ENCODE measurements at places on chromosomes 11 and 22. TPM values are rescaled to one million over a fixed set of nuclear protein-coding genes. Genes with fewer than 3 reads are reported as not detected.

DNA sequence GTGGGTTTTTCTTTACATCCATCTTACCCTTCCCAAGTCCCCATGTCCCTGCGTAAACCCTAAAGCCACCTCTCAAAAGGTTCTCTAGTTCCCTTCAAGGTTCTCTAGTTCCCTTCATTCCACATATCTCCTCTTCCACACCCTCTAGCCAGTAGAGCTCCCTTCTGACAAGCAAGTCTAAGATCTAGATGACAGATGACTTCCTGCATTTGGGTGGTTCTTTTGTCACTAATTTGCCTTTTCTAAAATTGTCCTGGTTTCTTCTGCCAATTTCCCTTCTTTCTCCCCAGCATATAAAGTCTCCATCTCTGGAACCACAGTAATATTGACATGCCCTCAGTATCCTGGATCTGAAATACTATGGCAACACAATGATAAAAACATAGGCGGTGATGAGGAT lies 7.8 kb downstream of the CD3E start:
- H3K27ac ChIP-seq, result no peak overlapping the region
- H3K36me3 ChIP-seq, result no peaks in the 10 kb centered on the region
- H3K4me1 ChIP-seq, result no peaks in the 10 kb centered on the region
- no peak overlapping the region for H3K4me3 ChIP-seq

DNA sequence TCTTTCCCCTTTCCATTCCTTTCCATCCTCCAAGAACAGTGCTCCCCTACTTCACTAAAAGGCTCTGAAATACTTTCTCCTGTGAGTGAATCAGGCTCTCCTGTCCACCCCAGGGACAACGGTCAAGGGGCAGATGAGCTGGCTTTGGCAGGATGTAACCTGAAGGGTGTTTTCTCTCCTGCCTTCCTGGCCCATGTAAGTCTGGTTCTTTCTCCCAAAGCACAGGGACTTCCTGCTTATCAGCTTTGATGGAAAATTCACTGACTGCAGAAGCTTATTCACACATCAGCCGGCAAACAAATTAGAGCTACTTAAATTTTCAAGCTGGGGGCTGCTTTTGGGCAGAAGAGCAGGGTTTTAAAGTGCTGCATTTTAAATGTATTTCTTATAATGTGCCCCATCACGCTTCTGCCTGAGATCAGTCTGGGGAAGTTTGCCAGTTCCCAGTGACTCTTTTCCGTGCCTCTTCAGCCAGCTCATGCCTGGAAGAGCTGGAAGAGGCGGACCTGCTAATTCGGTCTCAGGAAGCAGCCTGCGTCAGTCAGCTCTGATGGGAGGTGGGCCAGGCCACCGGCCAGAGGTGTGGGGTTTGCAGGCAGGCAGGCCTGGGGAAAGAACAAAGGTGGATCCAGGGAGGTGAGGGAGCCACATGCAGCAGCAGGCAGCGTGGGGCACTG lies 140.4 kb upstream of the TBCEL start:
- no peak overlapping the region for H3K27ac ChIP-seq
- no peaks in the 10 kb centered on the region for H3K4me1 ChIP-seq
- no peak overlapping the region for H3K4me3 ChIP-seq
- peaks cover 20% of the 10 kb centered on the region for H3K27me3 ChIP-seq
- H3K36me3 ChIP-seq, result no peaks in the 10 kb centered on the region

GRCh38 chr22:40310081-40310767 lies 36.1 kb upstream of the ADSL start:
- DNase-seq, result peak; percentile 93
- H3K27me3 ChIP-seq, result no peaks in the 10 kb centered on the region
- peak overlapping the region; percentile 4 for H3K4me3 ChIP-seq
- peaks cover 31% of the 10 kb centered on the region for H3K36me3 ChIP-seq
- peaks cover 10% of the 10 kb centered on the region for H3K4me1 ChIP-seq

The BIRC3 gene
- 5.0 TPM for total RNA-seq

- peaks cover 1% of the 10 kb centered on the region for H3K27me3 ChIP-seq
- DNase-seq, result no peak
- H3K27ac ChIP-seq, result no peak overlapping the region
- peaks cover 3% of the 10 kb centered on the region for H3K4me1 ChIP-seq
- no peak overlapping the region for H3K4me3 ChIP-seq
- no peaks in the 10 kb centered on the region for H3K36me3 ChIP-seq
Observed at GRCh38 chr11:94533696-94534630, 9.8 kb upstream of the FUT4 start.

- H3K4me1 ChIP-seq, result peaks cover 2% of the 10 kb centered on the region
- no peak for DNase-seq
- peaks cover 30% of the 10 kb centered on the region for H3K36me3 ChIP-seq
- no peak overlapping the region for H3K27ac ChIP-seq
- no peak overlapping the region for H3K4me3 ChIP-seq
- H3K27me3 ChIP-seq, result no peaks in the 10 kb centered on the region
Observed at GRCh38 chr11:46410021-46410420, 18.4 kb upstream of the CHRM4 start.

DNA sequence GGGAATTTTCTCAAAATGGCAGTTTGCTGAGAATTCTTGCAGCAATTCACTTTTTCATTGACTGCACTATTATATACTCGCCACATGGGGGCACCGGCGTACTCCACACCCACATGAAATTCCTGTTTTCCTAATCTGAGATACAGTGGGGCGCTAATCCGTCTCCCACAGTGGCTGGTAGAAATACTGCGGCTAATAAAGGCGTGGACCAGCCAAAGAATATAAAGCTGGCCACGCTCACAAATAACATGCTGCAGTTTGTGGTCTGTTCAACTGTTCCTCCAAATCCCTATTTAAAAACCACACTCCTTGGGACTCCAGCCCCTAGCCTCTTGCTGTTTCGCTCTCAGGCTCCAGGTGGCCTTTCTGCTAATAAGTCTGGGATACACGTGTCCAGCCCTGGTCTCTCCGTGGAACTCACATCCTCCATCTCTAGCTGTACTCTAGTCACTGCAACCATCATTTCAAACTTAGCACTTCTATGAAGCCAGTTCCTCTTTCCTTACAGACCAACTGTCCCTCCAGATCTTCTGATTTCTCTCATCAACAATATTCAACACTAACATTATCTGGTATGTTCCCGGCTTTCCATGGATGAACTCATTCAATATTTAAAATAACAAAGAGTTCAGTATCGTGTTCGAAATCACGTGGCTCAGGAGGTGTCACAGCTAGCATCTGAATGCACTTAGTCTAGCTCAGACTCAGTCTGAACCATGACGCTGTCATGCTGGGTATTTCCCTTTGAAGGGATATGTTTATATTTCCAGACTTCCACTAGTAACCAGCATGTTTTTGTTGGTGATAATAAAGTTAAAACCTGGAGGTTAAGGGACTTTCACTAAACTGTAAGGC lies 22.0 kb downstream of the TBRG1 start:
- no peaks in the 10 kb centered on the region for H3K27me3 ChIP-seq
- peaks cover 6% of the 10 kb centered on the region for H3K4me1 ChIP-seq
- no peaks in the 10 kb centered on the region for H3K36me3 ChIP-seq

DNA sequence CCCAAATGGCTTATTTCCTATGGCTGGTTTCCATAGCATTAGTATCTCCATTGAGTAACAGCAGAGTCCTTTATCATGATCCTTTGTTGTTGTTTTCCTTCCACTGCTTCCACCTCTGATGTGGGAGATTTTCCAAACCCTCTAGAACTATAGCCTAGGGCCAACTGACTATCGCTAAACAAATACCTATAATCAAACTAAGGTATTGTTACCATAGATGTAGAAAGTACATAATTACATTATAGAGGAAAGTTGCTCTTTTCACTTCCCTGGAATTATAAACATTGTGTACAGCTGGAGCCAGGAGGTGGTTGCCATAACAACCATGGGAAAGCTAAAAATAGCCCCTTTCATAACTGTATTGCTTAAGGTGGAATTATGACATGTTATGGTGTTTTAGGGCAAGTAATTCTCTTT lies 47.0 kb upstream of the ALKBH3 start:
- peaks cover 6% of the 10 kb centered on the region for H3K4me1 ChIP-seq
- H3K27ac ChIP-seq, result no peak overlapping the region
- no peaks in the 10 kb centered on the region for H3K27me3 ChIP-seq
- no peak overlapping the region for H3K4me3 ChIP-seq
- peak; percentile 90 for DNase-seq

GRCh38 chr22:32644252-32645100 lies 157.0 kb upstream of the TIMP3 start:
- peak overlapping the region; percentile 9 for H3K27ac ChIP-seq
- peak; percentile 59 for DNase-seq
- no peak overlapping the region for H3K4me3 ChIP-seq
- H3K27me3 ChIP-seq, result no peaks in the 10 kb centered on the region
- peaks cover 11% of the 10 kb centered on the region for H3K4me1 ChIP-seq

- peak within 1 kb of the TSS; percentile 18 for H3K27ac ChIP-seq
- H3K27me3 ChIP-seq, result no peaks in the 10 kb centered on the region
- H3K4me3 ChIP-seq, result peak within 1 kb of the TSS; percentile 64
- 0 out of 2 replicates have a peak, but pooled peaks cover 2% of the 10 kb centered on the region for H3K4me1 ChIP-seq
- peak; percentile 44 for DNase-seq
Observed at GRCh38 chr11:86672007-86672621, at the start of gene ME3. Gene ME3 (minus strand): TSS chr11:86672616.

GRCh38 chr22:22838148-22838786 lies 49.3 kb upstream of the IGLL5 start:
- 0 out of 2 replicates have a peak, but pooled peaks cover 2% of the 10 kb centered on the region for H3K27me3 ChIP-seq
- H3K4me3 ChIP-seq, result no peak overlapping the region
- no peak for DNase-seq
- no peak overlapping the region for H3K27ac ChIP-seq

The CCDC81 gene
- total RNA-seq, result 5.6 TPM

The CHRNA10 gene
- total RNA-seq, result under 0.01 TPM

The MS4A2 gene
- total RNA-seq, result not detected

DNA sequence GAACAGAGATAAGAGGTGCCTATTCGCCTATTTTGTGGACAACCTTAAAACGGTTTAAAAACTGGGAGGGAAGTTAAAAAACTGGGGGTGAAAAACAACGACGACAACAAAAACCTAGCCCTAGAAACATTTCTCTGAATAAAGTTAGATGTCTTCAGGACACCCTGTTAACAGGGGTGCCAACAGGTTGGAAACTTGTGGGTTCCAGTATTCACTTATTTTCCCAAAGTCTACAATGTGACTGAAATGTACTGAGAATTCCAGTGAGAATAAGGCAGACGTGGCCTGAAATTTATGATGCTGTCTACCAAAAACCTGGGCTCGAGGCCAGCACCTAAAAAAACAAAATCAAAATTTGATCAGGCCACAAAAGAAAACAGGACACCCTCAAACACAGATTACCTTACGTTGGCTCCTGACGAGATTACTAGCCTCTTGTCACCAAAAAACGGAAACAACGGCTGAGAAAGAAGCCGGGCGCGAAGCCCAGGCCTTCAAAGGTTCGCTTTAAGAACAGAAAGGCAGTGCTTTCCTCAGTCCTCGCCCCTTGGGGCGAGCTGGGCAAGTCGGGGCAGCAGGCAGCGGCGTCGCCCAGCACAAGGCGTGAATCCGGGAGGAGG lies 906 bp downstream of the CCDC90B start:
- peak overlapping the region; percentile 91 for H3K27ac ChIP-seq
- no peak for DNase-seq
- H3K4me3 ChIP-seq, result peak overlapping the region; percentile 65
- peaks cover 2% of the 10 kb centered on the region for H3K4me1 ChIP-seq
- no peaks in the 10 kb centered on the region for H3K27me3 ChIP-seq

- no peaks in the 10 kb centered on the region for H3K36me3 ChIP-seq
- DNase-seq, result peak; percentile 84
- H3K27ac ChIP-seq, result no peak overlapping the region
- H3K27me3 ChIP-seq, result no peaks in the 10 kb centered on the region
- H3K4me1 ChIP-seq, result peaks cover 2% of the 10 kb centered on the region
- no peak overlapping the region for H3K4me3 ChIP-seq
Observed at GRCh38 chr22:30754971-30755758, 60.5 kb downstream of the OSBP2 start.

- DNase-seq, result peak; percentile 94
- H3K4me1 ChIP-seq, result peaks cover 17% of the 10 kb centered on the region
- peaks cover 2% of the 10 kb centered on the region for H3K27me3 ChIP-seq
- H3K36me3 ChIP-seq, result no peaks in the 10 kb centered on the region
Observed at GRCh38 chr11:121464352-121464946, 11.7 kb upstream of the SORL1-AS1 start.

- peaks cover 36% of the 10 kb centered on the region for H3K36me3 ChIP-seq
- no peak overlapping the region for H3K27ac ChIP-seq
- no peaks in the 10 kb centered on the region for H3K27me3 ChIP-seq
- peaks cover 16% of the 10 kb centered on the region for H3K4me1 ChIP-seq
- no peak overlapping the region for H3K4me3 ChIP-seq
- DNase-seq, result peak; percentile 22
Observed at GRCh38 chr11:65551572-65552387, 6.4 kb downstream of the LTBP3 start.

DNA sequence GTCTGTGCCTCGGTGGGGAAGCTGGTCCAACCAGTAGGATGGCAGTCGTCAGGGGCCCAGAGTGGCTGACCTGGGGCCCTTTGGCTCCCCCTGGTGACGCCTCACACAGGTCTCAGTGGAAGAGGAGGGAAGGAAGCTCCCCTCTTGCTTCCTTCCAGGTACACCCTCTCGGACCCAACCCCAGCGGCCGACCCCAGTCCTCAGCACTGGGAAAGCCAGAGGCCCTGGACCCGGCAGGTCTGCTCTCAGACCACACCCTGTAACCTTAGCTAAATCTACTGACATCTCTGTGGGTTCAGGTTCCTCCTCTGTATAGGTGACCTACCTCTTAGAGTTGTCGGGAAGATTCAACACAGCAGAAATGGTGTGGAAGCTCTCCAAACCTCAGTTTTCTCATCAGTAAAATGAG lies 3.4 kb upstream of the SCUBE1 start:
- H3K36me3 ChIP-seq, result no peaks in the 10 kb centered on the region
- H3K4me3 ChIP-seq, result no peak overlapping the region
- no peak overlapping the region for H3K27ac ChIP-seq

- no peak for DNase-seq
- H3K27me3 ChIP-seq, result no peaks in the 10 kb centered on the region
- H3K4me1 ChIP-seq, result peaks cover 2% of the 10 kb centered on the region
- no peak overlapping the region for H3K4me3 ChIP-seq
- no peaks in the 10 kb centered on the region for H3K36me3 ChIP-seq
Observed at GRCh38 chr11:24240496-24241175, 256.2 kb upstream of the LUZP2 start.

DNA sequence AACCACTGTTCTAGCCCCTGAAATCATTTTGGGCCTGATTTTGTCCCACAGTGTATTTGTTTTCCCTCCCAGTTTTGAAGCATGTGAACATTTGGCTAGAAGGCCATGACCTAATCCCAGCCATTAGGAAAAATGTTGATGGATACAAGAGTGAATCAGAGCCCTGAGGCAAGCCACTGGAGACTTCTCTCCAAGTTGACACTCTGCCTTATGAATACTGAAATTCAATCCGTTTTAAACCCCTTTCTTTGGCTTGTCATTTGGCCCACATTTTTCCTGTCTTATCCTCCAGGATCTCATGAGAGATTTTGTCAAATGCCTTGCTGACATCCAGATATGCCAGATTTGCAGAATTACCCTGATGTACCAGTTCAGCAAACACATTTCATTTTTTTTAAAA lies 158.8 kb downstream of the FAT3 start:
- peaks cover 2% of the 10 kb centered on the region for H3K4me1 ChIP-seq
- DNase-seq, result peak; percentile 54
- H3K36me3 ChIP-seq, result no peaks in the 10 kb centered on the region
- H3K4me3 ChIP-seq, result no peak overlapping the region

GRCh38 chr11:126564566-126564965 lies 209.1 kb downstream of the ST3GAL4 start:
- no peak overlapping the region for H3K27ac ChIP-seq
- no peak for DNase-seq
- no peaks in the 10 kb centered on the region for H3K4me1 ChIP-seq
- no peak overlapping the region for H3K4me3 ChIP-seq

All from IMR-90 (cell line).